ENCODE measurements at places on chromosomes 5 and 9.

DNA sequence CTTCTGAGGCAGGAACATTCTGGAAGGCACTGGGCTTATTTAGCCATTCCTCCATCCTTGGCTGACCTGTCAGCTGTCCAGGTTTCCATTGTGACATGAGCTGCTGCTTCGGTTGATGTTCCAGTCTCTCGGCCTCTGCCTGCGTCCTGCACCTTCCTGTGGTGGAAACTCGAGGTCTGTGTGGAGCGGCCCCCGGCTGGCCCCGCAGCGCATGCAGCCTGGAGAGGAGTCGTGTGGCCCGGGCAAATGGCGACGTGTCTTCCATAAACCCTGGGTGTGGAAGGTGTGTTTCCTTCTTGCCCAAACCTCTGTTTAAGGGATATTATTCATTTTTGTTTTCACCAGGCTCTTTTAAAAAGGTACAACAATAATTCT lies 36.5 kb upstream of the SLC9A3 start:
- no peak for DNase-seq

GRCh38 chr5:75610201-75610600 lies 1.1 kb upstream of the ANKDD1B start:
- no peak for DNase-seq

DNA sequence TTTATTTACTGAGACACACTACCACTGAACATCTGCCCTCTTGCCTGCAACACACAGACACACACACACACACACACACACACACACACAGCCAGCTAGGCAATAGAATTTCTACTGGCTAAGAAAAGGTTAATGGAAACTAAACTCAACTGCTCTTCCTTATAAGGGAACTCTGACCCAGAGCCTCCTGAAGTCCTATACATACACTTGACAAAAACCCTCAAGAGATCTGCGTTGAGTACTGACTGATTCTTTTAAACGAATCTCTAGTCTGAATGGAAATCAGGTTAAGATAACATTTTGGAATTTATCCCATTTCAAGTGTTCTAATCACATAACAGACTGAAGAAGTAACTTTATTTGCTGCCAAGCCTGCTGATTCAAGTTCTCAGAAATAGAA lies 25.9 kb upstream of the TRPM3 start:
- no peak for DNase-seq

DNA sequence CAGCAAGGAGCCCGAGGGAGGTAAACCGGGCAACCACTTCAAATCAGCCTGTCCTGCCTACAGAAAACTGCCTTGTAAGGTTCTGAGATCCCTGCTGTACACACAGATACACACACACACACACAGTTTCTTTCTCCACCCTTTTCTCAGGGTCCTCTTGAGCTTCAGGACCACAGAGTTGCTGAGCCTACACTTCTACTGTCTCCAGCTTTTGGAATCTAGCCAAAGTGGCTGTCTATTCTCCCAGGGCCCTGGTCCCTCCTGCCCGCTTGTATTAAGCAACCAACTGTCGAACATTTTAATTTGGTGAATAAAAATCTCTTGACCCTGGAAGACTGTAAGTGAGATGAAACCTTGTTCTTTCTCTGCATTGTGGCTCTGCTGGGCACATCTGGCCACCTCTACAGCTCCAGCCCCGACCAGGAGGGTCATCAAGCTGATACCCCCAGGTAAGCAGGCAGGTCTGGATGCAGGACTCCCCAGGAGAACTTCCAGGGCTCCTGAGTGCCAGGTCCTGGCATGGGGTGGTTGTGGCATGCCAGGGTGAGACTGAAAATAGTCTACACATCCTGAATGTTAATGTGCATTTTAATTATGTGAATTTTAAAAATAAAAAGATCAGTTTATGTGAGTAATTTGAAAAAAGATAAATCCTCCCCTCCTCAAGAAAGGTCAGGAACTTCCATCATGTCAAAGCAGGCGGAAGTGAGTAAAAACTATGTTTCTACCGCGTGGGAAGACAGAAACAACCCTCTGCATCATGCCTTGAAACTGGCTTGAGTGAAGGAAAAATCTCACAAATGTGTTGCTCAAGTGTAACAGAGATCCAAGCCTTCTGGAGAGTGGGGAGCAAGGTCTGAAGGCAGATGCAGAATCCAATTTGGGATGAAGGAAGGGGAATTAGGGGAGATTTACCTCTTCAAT lies 15.0 kb upstream of the S1PR3 start:
- no peak for DNase-seq

DNA sequence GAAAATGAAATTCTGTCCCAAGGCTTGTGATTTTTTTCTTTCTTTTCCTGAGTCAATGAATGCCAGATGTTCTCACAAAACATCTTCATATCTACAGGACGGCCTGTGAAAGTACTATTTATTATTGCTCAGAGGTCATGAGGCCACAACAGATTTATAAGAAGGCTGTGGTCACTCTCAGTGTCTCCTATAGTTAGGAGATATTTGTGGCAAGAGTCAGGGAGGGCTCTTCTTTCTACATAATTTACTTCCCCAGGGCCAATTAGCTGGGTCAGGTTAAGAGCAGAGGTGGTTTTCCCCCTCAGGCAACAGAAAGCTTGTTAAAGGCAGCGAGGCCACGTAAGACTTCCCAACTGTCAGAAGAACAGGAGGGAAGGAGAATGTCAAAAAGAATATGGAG lies 248.7 kb downstream of the SLIT3 start:
- DNase-seq, result no peak

DNA sequence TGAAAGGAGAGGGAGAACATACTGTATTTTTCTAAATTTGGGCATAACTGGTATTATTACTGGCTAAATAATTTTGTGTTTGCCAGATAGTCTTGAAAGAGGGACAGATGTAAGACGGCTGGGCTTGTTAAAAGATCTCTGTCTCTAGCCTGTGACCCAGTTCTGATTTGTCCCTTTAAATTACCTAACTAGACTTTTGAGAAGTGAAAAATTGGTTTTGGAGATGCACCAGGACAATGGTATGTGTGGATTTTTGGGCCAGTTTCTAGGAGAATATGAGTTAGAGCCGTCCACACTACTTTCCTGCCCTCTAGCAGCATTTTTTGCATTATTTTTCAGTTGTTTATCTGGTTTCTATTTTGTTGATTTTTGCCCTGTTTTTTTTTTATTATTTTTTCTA lies 33.5 kb downstream of the LNPEP start:
- DNase-seq, result no peak

DNA sequence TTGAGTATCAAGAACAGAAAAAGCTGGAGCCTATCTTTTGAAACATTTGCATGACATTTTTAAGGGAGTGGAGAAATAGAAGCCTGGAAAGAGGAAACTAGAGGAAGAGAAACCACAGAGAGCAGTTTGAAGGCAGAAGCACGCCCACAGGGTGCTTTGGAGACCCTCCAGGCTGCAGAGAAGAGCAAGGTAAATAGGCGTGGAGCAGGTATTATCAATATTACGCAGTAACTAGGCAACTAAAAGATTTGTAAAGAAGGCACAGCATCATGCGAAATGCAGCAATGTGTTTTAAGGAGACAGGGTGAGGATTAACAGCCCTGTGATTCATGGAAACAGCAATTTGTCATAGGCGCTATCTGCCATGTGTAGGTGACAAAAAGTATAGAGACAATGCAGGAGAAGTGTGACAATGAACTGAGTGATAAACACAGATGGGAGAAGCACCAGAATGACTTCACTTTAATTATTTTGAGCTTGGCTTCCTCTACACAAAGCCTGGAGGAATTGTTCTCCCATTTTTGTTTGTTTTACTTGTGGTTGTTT lies 281.2 kb downstream of the BRINP1 start:
- no peak for DNase-seq

- no peak for DNase-seq
These were observed 6.2 kb downstream of the NKX2-5 start for GRCh38 chr5:173228639-173229381.

DNA sequence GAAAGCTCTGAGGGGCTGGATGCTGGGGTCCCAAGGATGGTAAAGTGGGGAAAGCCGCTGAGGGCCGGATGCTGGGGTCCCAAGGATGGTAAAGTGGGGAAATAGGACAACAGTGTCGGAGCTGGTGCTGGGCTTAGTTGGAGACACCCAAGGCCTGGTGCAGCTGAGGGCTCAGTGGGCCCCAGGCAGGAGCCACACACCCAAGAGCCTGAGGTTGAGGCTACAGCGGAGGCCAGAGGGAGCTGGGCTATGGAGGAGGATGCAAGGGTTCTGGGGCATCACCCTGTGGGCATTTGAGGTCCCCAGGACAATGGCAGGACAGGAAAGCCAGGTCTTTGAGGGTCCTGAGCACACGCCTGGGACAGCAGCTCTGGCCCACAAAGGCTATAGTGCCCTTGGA lies 19.1 kb upstream of the SLC9A3 start:
- no peak for DNase-seq

DNA sequence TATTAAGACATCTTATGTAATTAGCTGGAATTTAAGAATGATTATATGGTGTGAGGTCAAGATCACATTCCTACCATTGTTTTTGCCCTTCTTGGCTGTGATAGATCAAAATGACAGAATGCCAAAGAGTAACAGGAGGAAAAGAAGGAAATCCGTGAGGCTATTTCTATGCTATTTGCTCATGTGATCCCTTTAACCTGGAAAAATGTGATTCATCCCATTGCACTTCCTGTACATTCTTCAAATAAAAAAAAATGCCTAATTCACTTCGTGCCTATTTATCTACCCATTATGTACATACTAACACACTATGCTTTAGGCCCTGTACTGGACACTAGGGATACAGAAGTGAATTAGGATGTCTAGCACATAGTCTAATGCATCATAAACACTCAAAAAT lies 154.1 kb upstream of the PAPPA start:
- no peak for DNase-seq

GRCh38 chr5:138950421-138951031 lies 75.4 kb upstream of the LRRTM2 start:
- no peak for DNase-seq

All from stimulated activated naive CD4-positive, alpha-beta T cell (primary cell).